Adrenal gland (tissue), 19 donors: ENCODE measurements at places on chromosomes 1 and 21.
A peak's percentile ranks its signal among the peaks of the same experiment; 100 is the strongest.

GRCh38 chr1:208160259-208160819, 83.8 kb downstream of the PLXNA2 start:
- H3K4me3 ChIP-seq: no peak overlapping the region
- no peak for DNase-seq
- no peaks in the 10 kb centered on the region for H3K27me3 ChIP-seq
- no peaks in the 10 kb centered on the region for H3K4me1 ChIP-seq
- H3K36me3 ChIP-seq: no peaks in the 10 kb centered on the region

DNA sequence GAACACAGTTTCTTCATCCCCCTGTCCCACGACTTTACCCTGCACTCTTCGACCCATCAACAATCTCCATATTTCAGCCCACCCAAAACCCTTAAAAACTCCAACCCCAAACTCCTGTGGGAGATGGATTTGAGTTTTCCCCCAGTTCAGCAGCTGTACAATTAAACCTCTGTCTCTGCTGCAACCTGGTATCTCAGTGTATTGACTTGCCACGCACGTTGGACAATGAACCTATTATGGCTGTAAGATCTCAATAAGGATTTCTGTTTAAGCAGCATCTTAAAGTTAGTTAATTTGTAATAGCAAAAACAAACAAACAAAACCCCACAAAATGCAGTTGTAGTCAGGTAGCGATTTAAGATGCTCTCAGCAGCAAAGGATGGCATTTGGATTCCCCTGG, 119.1 kb downstream of the TGFBR3 start:
- no peaks in the 10 kb centered on the region for H3K27me3 ChIP-seq
- peak overlapping the region; percentile 73 for H3K27ac ChIP-seq
- H3K4me3 ChIP-seq: no peak overlapping the region
- no peak for DNase-seq

GRCh38 chr1:162055062-162055461, 14.4 kb upstream of the NOS1AP start:
- no peak overlapping the region for H3K4me3 ChIP-seq
- H3K27ac ChIP-seq: no peak overlapping the region
- no peak for DNase-seq
- H3K27me3 ChIP-seq: no peaks in the 10 kb centered on the region
- no peaks in the 10 kb centered on the region for H3K4me1 ChIP-seq

DNA sequence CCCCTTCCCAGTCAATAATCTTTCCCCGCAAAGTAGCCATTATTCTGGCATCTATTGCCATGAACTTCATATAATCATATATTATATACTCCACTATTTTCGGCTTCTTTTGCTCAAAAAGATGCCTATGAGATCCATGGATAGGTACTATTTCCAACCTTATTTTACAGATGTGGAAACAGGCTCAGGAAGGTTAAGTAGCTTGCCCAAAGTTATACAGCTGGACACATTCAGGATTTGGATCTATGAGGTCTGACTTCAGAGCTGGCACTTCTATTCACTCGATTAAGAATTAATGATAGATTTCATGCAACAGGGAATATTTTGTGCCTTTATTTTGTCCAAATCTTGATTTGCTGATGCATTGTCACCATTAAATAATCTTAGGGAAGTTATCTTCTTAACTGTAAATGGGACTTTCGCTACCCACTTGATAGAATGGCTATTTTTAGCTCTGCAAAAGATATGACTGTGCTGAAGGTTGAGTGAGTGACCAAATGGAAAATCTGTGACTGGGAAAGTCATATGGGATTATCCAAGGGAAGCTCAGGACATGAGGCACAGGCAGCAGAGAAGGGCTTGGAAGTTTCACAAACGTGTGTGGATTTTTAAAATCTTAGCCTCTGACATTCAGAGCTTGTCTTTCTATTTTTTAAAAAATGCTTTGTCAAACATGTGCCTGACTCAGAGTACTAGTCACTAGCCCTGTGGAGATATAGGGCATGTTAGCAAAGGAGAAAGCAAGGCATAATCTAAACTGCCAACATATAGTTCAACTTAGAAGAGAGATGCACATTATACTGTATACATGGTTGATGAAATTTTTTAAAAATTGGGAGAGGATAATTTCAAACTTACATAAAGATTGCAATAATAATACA, 36.5 kb downstream of the GIPC2 start:
- H3K4me3 ChIP-seq: no peak overlapping the region
- peaks cover 23% of the 10 kb centered on the region for H3K4me1 ChIP-seq

- H3K27me3 ChIP-seq: no peaks in the 10 kb centered on the region
- H3K27ac ChIP-seq: no peak overlapping the region
- no peak for DNase-seq
- H3K36me3 ChIP-seq: no peaks in the 10 kb centered on the region
- H3K4me3 ChIP-seq: no peak overlapping the region
- H3K4me1 ChIP-seq: no peaks in the 10 kb centered on the region
These were observed 52.0 kb upstream of the SMYD2 start for GRCh38 chr1:214228976-214229375.

- H3K4me3 ChIP-seq: no peak overlapping the region
- H3K27me3 ChIP-seq: no peaks in the 10 kb centered on the region
- H3K36me3 ChIP-seq: no peaks in the 10 kb centered on the region
These were observed 7.6 kb downstream of the EFHD2 start for GRCh38 chr1:15417059-15417934.

DNA sequence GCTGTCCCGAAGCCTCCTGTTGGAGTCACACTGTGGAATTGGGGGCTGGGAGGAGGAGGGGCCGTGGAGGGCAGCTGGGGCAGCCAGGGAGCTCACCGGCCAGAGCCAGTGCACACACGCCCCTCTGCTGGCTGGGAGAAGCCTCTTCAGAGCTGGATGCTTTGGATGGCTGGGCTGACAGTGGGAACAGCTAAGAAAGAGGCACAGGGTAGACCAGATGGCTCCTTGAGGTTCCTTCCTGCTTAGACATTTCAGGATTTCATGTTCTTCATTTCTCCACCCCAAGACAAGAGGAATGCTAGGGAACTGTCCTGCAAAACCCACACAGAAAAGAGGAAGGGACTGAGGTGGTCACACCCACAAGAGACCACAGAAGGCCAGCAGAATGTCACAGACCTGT, 254.8 kb upstream of the VAMP3 start:
- no peak overlapping the region for H3K27ac ChIP-seq
- DNase-seq: no peak
- no peak overlapping the region for H3K4me3 ChIP-seq

- DNase-seq: no peak
- H3K27ac ChIP-seq: no peak overlapping the region
- no peaks in the 10 kb centered on the region for H3K4me1 ChIP-seq
- H3K27me3 ChIP-seq: peaks cover 6% of the 10 kb centered on the region
- no peaks in the 10 kb centered on the region for H3K36me3 ChIP-seq
These were observed 31.7 kb upstream of the CLDN14 start for GRCh38 chr21:36511484-36512220.

- no peak within 1 kb of the TSS for H3K27ac ChIP-seq
- no peak within 1 kb of the TSS for H3K4me3 ChIP-seq
- no peak for DNase-seq
- no peaks in the 10 kb centered on the region for H3K4me1 ChIP-seq
- no peaks in the 10 kb centered on the region for H3K27me3 ChIP-seq
These were observed at the start of gene KRTAP13-4 for GRCh38 chr21:30430170-30430655. Gene KRTAP13-4 (plus strand): TSS chr21:30430220. CDS start chr21:30430276, 56 bp downstream.

DNA sequence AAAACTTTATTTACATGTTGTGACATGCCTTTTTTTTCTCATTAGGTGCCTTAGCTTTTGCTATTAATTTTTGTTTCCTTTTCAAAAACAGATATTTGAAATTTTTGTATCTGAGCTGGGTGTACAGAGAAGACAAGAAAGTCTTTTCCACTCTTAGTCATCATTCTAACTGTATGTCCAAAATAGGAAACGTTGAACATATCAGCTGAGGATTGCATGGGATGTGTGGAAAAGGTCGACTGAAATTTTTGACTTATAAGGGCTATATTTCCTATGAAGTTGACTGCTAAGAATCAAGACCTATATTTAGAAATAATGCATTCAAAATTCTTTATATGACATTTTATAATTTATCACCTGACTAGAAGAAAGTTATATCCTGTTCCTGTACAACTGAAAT, 270.0 kb upstream of the ZRANB2 start:
- H3K27me3 ChIP-seq: no peaks in the 10 kb centered on the region
- H3K4me3 ChIP-seq: no peak overlapping the region
- H3K27ac ChIP-seq: no peak overlapping the region
- no peaks in the 10 kb centered on the region for H3K36me3 ChIP-seq

GRCh38 chr1:97073936-97074335, 352.4 kb downstream of the PTBP2 start:
- H3K27me3 ChIP-seq: no peaks in the 10 kb centered on the region
- DNase-seq: no peak
- H3K4me1 ChIP-seq: no peaks in the 10 kb centered on the region
- H3K4me3 ChIP-seq: no peak overlapping the region
- no peaks in the 10 kb centered on the region for H3K36me3 ChIP-seq

- no peaks in the 10 kb centered on the region for H3K36me3 ChIP-seq
- H3K27me3 ChIP-seq: peaks cover 6% of the 10 kb centered on the region
- peaks cover 16% of the 10 kb centered on the region for H3K4me1 ChIP-seq
- H3K27ac ChIP-seq: no peak overlapping the region
- no peak overlapping the region for H3K4me3 ChIP-seq
These were observed 16.0 kb downstream of the KLHDC8A start for GRCh38 chr1:205340676-205341075.

- H3K27ac ChIP-seq: no peak overlapping the region
- no peak for DNase-seq
- H3K4me1 ChIP-seq: no peaks in the 10 kb centered on the region
- H3K27me3 ChIP-seq: no peaks in the 10 kb centered on the region
These were observed 17.7 kb downstream of the CMPK1 start for GRCh38 chr1:47351305-47351704.

GRCh38 chr1:235510823-235511222, 6.6 kb upstream of the B3GALNT2 start:
- H3K27ac ChIP-seq: no peak overlapping the region
- H3K4me1 ChIP-seq: peaks cover 6% of the 10 kb centered on the region
- DNase-seq: no peak
- no peaks in the 10 kb centered on the region for H3K36me3 ChIP-seq

DNA sequence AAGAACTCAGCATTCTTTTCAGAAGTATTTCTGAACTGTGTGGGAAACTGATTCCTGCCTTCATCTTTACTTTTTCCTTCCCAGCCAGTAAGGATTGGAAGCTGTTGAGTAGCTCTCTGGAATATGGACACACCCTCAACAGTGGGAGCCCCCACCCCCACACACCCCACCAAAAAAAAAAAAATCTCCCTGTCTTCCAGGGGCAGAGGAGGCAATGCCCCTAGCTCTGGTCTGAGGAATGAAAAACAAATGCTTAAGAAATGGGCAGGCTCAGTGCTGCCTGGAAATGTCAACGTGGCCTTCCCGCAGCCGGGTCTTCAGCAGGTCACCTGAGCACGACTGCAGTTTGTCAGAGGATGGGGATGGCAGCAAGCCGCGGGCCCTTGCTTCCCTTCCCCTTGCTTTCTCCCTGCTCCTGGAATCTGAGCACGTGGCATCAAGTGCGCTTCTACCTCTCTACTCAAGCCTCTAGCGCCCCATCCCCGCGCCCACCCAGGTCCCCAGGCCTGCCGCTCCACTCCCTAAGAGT, 479 bp downstream of the RGS16 start:
- no peak for DNase-seq
- H3K27me3 ChIP-seq: no peaks in the 10 kb centered on the region
- H3K4me1 ChIP-seq: no peaks in the 10 kb centered on the region

DNA sequence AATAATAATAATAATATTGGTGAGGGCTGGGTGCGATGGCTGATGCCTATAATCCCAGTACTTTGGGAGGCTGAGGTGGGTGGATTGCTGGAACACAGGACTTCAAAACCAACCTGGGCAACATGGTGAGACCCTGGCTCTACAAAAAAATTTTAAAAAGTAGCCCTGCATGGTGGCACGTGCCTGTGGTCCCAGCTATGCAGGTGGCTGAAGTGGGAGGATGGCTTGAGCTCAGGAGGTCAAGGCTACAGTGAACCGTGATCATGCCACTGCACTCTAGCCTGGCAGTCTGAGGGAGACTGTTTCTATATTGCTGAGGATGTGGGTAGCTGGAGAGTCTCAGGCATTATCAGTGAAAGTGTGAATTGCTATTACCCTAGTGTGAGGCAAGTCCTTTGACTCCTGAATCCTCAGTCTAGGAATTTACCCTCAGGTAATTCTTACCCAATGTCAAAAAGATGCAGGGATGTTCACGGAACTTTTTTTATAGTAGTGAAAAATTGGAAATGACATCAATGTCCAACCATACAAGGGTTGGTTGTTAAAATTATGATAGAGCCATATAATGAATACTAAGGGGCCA, 61.8 kb upstream of the RPL11 start:
- H3K27ac ChIP-seq: no peak overlapping the region
- no peaks in the 10 kb centered on the region for H3K4me1 ChIP-seq
- no peaks in the 10 kb centered on the region for H3K27me3 ChIP-seq
- DNase-seq: no peak
- no peak overlapping the region for H3K4me3 ChIP-seq
- H3K36me3 ChIP-seq: no peaks in the 10 kb centered on the region

- H3K36me3 ChIP-seq: no peaks in the 10 kb centered on the region
- H3K4me1 ChIP-seq: no peaks in the 10 kb centered on the region
- no peak for DNase-seq
- no peaks in the 10 kb centered on the region for H3K27me3 ChIP-seq
- H3K27ac ChIP-seq: no peak overlapping the region
These were observed 84.2 kb upstream of the DISP3 start for GRCh38 chr1:11394592-11395245.

DNA sequence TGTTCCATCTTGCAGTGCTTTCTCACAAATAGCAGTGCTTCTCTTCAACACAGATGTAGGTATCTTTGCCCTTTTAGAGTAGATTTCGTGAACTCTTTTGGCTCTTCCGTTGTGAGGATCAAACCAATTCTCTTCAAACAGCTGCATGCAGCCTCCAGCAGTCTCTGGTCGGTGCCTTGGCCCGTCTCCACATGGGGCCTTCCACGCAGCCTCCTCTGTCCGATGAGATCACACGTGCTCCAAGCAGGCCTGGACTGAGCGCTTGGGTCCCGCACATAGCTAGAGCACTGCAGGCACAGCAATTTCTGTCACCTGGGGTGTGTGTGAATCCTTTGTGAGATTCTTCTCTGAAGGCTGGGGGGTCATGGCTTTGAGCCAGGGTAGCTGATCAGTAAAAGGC, 82.8 kb upstream of the KCNE2 start:
- H3K27me3 ChIP-seq: no peaks in the 10 kb centered on the region
- no peak overlapping the region for H3K27ac ChIP-seq
- no peak for DNase-seq

- H3K4me1 ChIP-seq: peaks cover 7% of the 10 kb centered on the region
- H3K4me3 ChIP-seq: no peak overlapping the region
- no peak for DNase-seq
- H3K36me3 ChIP-seq: no peaks in the 10 kb centered on the region
These were observed 35.5 kb downstream of the KIRREL1 start for GRCh38 chr1:158028969-158029368.

DNA sequence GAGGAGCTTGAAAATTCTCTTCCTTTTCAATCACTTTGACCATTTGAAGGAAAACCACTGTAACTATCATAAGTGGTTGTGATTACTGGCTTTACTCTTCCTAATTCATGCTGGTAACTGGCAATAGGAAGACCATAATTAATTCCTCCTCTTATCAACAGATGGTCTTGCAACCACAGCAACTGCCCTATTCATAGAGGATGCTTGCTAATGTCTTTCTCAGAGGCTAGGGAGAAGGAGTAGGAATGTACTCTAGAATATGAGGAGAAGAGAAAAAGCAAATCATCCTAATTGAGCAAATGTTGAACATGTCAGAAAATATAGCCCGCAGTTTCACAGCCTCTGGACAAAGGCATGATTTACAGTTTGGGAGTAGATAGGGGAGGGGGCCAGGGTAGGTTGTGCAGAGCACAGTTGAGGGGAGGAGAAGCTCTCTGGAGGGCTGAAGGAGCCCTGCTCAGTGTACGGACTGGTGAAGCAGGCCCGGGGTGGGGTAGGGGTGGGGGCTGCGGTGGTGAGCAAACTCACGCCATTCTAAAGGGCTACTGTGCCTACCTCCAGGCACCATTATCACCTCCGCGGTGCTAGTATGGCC, 192.9 kb downstream of the PCP4 start:
- no peaks in the 10 kb centered on the region for H3K4me1 ChIP-seq
- H3K27ac ChIP-seq: no peak overlapping the region
- no peak overlapping the region for H3K4me3 ChIP-seq
